ENCODE measurements at places on chromosomes 4 and X.

- peaks cover 12% of the 10 kb centered on the region for H3K4me1 ChIP-seq
- H3K4me3 ChIP-seq, result no peak overlapping the region
- no peak overlapping the region for H3K27ac ChIP-seq
- DNase-seq, result no peak
- no peaks in the 10 kb centered on the region for H3K36me3 ChIP-seq
- no peaks in the 10 kb centered on the region for H3K27me3 ChIP-seq
Measured at GRCh38 chrX:41273638-41274037, 60.3 kb upstream of the DDX3X start.

DNA sequence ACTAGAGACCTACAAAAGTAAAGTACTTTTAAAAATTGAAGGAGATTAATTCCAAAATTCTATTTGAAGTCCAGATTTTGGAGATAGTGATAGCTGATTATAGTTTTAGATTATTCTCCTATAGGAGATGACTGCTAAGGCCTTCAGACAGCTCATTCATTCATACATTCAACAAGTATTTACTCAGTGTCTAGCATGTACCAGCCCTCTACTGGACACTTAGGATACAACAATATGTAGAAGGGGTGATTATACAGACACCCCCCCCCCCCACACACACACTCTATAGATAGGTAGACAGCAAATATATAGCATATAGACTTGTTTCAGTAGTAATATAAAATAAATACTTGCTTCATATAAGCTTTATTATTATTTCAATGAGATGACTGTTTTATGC, 60.4 kb upstream of the TAF9B start:
- no peaks in the 10 kb centered on the region for H3K27me3 ChIP-seq
- no peaks in the 10 kb centered on the region for H3K4me1 ChIP-seq
- no peak for DNase-seq
- no peak overlapping the region for H3K4me3 ChIP-seq

- DNase-seq, result no peak
- H3K36me3 ChIP-seq, result no peaks in the 10 kb centered on the region
- H3K27ac ChIP-seq, result no peak overlapping the region
- H3K4me1 ChIP-seq, result no peaks in the 10 kb centered on the region
Measured at GRCh38 chr4:130510661-130511060, 1414.7 kb downstream of the C4orf33 start.

- no peak overlapping the region for H3K27ac ChIP-seq
- no peaks in the 10 kb centered on the region for H3K4me1 ChIP-seq
- DNase-seq, result no peak
- H3K4me3 ChIP-seq, result no peak overlapping the region
Measured at GRCh38 chrX:21490341-21490740, 116.1 kb downstream of the CNKSR2 start.

DNA sequence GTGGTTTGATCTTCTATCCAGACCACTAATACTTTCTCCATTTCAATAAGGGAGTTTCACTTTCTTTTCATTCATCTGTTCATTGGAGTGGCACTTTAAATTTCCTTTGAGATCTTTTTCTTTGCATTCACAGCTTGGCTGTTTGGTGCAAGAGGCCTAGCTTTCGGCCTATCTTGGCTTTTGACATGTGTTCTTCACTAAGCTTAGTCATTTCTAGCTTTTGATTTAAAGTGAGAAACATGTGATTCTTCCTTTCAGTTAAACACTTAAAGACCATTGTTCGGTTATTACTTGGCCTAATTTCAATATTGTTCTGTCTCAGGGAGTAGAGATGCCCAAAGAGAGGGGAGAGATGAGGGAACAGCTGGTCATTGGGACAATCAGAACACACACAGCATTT, 24.3 kb downstream of the CXCL13 start:
- H3K4me3 ChIP-seq, result no peak overlapping the region
- H3K27me3 ChIP-seq, result no peaks in the 10 kb centered on the region
- DNase-seq, result no peak
- no peaks in the 10 kb centered on the region for H3K36me3 ChIP-seq
- no peaks in the 10 kb centered on the region for H3K4me1 ChIP-seq

GRCh38 chr4:140244328-140244727, 90.3 kb upstream of the MAML3 start:
- H3K27me3 ChIP-seq, result no peaks in the 10 kb centered on the region
- H3K4me1 ChIP-seq, result peaks cover 31% of the 10 kb centered on the region
- no peak overlapping the region for H3K27ac ChIP-seq
- H3K36me3 ChIP-seq, result no peaks in the 10 kb centered on the region
- DNase-seq, result no peak

Data from spleen (tissue), 13 donors.